ENCODE measurements at places on chromosomes 12 and 14.
A peak's percentile ranks its signal among the peaks of the same experiment; 100 is the strongest.

DNA sequence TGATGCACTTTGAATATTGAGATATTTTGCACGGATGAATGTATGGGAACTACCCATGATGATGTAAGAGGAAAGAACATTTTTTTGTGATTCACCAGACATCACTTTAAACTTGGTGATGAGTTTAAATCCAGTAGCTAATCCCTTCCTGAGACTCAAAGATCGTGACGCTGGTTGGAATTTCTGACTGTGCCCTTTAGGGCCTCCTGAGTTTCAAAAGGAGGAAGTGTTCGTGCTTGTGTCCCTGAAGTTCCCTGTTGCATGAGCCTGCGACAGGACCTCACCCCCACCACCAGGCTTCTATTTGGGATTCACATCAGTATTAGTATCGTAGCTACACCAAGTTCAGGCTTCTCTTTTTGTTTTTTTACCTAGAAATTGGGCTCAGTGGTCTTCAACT is 18.6 kb upstream of the RIN3 start:
- no peak for DNase-seq

DNA sequence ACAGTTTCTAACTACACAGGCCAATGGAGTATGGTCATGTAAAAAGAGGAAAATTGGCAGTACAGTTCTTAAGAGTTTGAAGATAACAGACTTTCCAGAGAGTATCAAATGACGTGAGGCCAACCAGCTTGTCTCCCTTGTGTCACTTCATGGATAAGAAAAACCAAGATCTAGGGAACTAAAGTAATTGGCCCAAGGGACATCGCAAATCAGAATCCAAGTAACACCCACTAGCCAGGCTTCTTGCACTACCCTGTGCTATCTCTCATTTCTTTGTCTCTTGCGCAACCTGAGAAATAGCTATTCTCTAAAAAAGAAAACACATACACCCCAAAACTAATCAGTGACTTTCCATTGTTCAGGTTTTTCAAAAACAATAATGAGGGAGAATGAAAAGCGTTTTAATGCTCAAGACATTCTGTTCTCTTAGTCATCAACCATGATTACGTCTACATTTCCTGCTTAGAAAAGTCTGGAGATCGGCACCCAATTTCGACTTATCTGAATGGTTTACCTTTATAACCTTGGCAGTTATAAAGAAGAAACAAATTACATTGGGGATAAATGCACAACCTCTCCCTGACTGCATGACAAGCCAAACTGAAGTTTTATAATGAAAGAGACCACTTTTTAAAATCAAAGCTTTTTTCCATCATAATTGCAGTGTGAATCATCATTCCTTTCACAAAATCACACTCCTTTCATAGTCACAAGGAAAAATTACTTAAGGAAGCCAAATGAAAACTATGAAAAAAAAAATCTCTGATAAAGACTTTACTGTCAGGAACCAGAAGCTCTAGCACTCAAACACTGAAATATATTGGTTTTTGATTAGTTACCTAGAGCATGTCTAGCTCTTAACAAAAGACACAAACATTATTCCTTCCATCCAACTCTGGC is 42.1 kb downstream of the TMTC1 start:
- no peak for DNase-seq

DNA sequence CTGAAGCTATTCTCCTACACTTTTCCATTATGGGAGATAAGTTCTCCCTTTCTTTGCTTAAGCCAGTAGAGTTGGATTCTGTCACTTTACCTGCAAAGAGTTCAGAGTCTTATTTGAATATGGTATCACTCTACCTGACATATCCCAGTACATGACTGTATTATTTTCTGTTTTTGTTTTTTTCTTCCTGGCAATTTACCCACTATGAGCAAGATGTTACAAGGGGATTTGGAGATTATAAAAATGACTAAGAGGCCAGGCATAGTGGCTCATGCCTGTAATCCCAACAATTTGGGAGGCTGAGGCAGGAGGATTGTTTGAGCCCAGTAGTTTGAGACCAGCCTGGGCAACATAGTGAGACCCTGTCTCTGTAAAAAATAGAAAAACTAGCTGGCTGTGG is 46.4 kb upstream of the CHST11 start:
- no peak for DNase-seq

DNA sequence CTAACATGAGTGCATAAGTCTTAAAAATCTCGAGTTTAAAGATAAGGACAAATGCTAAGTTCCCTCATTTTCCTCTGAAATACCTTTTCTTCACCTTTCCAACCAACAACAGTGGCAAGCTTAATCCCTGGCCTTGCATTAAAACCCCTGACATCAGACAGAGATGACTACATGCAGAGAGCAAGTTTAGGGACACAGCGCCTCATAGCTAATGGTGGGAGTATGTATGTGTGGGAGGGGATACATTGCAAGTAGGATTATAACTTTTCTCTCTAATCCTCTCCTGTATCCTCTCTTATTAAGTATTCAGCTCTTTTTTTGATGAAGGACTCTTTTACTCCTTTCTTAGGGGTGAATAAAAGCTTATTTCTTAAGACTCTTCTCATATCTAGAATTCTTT is 547.1 kb downstream of the CCER1 start:
- no peak for DNase-seq

- DNase-seq = peak; percentile 34
Observed at GRCh38 chr12:53287741-53288216, 7.6 kb upstream of the PFDN5 start.

GRCh38 chr12:92702754-92703679 is at the start of gene PLEKHG7:
PLEKHG7 (plus strand) TSS chr12:92702989; CDS start chr12:92706632, 3,643 bp downstream.
- no peak for DNase-seq

- DNase-seq = no peak
Observed at GRCh38 chr12:74846116-74846515, 308.5 kb downstream of the ATXN7L3B start.

GRCh38 chr14:53767566-53767965 is 189.1 kb downstream of the BMP4 start:
- no peak for DNase-seq

GRCh38 chr14:99158150-99158549 is 113.8 kb downstream of the BCL11B start:
- no peak for DNase-seq
